ENCODE measurements at places on chromosomes 6 and 20.

GRCh38 chr20:35319871-35320197 is 27.6 kb upstream of the FAM83C start:
- no peak for DNase-seq

GRCh38 chr6:127518710-127519468 is at the start of gene MTCL3:
Gene MTCL3 (minus strand): TSS chr6:127519335.
- DNase-seq, result no peak

GRCh38 chr6:148392671-148393070 is 50.0 kb downstream of the SASH1 start:
- DNase-seq, result no peak

DNA sequence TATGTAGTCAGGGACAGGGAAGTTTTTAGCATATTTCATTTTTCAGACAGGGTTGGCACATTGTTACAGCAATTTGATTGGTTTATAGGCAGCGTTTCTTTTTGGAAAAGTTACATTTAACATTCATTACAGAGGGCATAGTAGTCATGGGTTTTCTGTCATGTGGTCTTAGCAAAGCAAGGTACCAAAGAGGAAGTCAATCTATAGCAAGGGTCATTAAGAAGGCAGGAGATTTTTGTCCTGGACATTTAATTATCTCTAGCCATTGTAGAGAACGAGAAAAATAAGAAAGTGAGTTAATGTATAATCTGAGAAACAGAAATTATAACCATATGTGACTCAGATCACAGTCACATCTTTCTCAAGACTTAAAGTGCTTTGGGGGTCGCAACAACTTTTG is 47.4 kb downstream of the TPD52L1 start:
- no peak for DNase-seq

DNA sequence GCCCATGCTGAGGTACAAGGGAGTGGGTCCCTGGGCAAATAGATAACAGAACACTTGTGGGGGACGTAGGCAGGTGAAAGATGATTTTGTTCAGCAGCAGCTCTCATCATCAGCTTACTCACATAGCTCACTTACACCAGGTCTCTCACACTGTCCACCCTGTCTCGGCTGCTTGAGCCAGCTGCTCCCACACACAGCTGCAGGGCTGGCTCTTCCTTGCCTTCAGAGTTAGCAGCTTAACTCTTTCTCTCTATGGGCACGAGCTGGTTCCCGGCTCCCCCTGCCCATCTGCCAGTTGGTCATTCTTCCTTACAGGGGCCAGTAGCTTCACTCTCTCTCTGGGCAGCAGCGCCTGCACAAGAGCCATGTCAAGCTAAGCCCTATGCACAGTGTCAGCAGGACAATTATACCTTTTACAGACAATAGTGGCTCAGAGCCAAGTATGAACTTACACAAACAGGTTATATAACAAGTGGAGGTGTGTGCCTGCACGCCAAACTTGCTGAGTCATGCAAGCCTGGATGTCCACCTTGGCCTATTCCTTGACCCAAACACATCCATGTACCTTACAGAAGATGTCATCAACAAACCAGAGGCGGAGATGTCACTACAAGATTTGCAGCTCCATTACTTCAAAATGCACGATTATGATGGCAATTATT is 18.7 kb downstream of the ZNF391 start:
- no peak for DNase-seq

DNA sequence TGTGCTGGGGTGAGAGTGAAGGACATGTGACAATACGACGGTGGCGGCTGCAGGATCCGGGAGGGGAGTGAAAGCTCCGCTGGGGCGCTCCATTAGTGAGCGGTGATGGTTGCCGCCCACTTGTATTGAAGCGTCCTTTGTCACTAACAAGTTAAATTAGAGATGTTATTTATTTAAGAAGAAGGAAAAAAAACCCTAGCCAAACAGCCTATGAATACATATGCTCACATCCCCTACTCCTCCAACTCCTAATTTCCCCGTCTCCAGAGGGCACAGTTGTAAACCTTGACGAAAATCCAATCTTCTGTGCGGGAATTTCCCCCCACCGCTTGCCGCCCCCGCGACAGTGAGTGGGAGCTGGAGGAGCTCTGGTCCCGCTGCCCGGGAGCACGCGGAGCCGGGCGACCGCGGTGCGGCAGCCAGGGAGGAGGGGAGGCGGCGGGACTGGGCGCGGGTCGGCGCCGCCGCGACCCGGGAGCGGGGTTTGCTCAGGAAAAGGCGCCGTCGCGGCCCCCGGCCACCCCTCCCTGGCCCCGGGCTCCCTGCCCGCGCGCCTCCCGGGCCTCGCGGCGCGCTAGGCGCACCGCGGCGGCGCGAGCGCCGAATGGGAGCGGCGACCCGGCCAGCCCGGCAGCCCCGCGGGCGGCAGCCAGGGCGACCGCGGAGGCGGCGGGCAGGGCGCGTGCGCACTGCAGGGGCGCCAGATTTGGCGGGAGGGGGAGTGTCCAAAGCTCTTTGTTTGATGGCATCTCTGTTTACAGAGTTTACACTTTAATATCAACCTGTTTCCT is at the start of gene MYB:
TSS of gene MYB (plus strand) at position 767 of the 791 bp plus-strand sequence. CDS start 206 bp downstream, outside the sequence.
- no peak for DNase-seq

- no peak for DNase-seq
Observed at GRCh38 chr6:116255246-116255800, 1.4 kb upstream of the TSPYL4 start.

- DNase-seq, result no peak
Observed at GRCh38 chr20:61998343-61999121, 67.1 kb downstream of the TAF4 start.

GRCh38 chr6:165988757-165989456 is 178.7 kb downstream of the TBXT start:
- DNase-seq, result no peak

DNA sequence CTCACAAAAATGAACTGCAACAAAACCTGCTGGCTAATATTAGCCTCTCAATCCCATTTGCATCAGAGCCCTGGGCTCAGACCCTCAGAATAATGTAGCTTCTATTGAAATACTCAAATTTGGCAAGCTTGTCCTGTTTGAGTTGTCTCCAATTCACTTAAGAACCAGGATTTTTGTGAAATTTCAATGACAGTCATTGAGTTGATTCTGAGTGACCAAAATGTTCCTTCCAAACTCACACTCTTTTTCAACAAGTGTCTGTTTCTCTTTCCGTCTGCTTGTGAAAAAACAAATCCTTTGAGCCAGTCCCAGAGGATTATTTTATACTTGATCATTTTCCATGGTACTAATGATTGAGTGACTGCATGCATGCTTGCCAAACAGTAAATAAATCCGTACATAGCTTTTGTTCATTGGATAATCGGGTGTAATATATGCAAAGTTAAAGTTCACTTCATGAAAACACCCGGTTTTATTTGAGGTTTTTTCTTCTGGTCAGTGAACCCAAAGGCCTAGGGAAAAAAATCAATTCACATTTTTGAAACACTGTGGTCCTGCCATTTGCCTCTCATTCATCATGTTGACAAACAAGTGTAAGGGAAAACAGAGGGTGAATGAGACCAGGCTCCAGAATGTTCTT is 16.4 kb upstream of the SLC22A2 start:
- DNase-seq, result no peak

DNA sequence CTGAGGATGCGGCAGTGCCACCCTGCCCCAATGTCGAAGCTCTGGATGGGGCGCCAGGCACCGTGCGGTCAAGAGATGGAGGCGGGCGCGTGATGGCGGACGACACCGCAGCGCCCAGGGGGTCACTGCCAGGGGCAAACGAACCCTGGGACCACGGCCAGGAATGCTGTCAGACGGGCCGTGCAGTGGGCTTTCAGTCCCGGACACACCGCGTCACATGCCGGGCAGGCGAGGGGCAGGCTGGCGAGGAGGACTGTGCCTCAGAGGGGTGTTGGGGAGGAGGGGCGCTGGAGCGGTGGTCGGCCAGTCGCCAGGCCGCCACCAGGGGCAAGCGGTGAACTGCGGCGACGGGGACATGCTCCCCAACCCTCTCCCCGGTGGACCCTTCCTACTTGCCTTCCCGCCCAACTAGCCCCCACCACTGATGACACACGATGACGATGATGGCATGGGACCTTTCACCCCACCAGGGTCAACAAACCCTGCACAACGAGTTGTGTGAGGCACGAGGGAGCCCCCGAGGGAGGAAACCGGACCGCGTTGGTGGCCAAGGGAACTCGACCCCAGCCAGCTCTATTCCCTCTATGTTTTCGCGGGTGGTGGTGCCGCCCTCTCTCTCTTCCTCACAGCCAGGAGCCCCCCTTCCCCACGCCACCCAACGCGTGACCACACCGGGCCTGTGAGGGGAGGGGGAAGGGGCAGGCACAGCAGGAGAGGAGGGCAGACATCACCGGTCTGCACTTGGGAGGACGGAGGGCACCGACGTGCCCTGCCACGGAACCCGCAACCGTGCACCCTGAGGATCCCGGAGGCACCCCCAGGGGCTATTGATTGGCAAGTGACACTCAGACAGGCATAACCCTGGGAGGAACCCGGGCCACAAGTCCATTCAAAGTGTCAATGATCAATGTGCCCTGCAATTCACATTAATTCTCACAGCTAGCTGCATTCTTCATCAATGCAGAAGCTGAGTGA is 1960.9 kb upstream of the DEFB115 start:
- DNase-seq, result no peak

GRCh38 chr20:41101660-41102059 is 35.7 kb upstream of the PLCG1 start:
- DNase-seq, result no peak

DNA sequence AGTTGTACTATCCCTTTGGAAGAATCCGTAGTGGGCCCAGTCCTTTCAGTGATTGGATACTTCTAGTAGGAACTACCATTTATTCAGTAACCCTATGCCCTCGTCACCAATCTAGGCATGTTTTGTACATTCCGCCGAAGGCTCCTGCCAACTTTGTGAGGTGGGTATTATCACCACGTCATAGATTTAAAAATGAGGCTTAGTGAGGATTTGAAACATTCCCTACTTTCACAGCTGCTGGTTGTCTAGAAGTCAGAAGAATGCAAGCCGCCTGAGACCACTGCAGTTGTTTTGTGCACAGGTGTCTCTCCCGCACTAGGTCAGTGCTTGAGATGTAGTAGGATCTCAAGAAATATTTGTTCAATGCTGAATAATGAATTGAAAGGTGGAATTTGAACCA is 32.6 kb downstream of the ENPP1 start:
- DNase-seq, result no peak

DNA sequence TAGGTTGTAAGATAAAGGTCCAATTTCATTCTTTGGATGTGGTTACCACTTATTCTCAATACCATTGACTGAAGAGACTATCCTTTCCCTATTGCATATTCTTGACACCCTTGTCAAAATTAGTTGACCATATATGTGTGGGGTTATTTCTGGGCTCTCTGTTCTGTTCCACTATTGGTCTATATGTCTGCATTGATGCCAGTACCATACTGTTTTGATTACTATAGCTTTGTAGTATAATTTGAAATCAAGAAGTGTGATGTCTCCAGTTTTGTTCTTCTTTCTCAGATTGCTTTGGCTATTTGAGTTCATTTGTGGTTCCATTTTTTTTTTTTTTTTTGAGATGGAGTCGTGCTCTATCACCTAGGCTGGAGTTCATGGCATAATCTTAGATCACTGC is 8.1 kb upstream of the LRP11 start:
- no peak for DNase-seq

DNA sequence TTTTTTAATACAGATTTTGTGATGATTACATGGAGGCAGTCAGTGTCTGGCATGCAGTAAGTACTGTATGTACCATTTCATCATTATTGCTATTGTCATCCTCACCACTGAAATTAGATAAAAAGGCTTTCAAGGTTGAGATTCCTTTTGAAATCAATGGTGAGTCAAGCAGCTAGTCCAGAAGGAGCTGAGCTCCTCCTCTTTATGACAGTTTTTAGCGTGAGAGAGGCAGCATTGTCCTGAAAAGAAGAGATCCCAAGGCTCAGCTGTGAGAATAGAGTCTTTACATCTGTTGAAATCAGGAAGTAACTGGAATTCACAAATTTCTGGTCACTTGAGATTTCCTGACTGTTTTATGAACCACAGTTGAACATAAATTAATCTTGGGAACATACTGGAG is 161.9 kb downstream of the PAX1 start:
- no peak for DNase-seq

GRCh38 chr6:159887146-159887545 is 3.6 kb upstream of the MAS1 start:
- DNase-seq, result no peak
